ENCODE measurements at places on chromosomes 5 and 9. TPM values are rescaled to one million over a fixed set of nuclear protein-coding genes. Genes with fewer than 3 reads are reported as not detected.

The NNT gene
- total RNA-seq: 137 TPM

The KLHL3 gene
- total RNA-seq: 19.8 TPM

The FUT7 gene
- total RNA-seq: not detected

The MACIR gene
- 70.1 TPM for total RNA-seq

The EFNA5 gene
- total RNA-seq: 22.6 TPM

The LHFPL2 gene
- 25.1 TPM for total RNA-seq

The FAM81B gene
- 14.8 TPM for total RNA-seq

The CSNK1G3 gene
- 183 TPM for total RNA-seq

The BTNL8 gene
- not detected for total RNA-seq

The TESK1 gene
- 20.1 TPM for total RNA-seq

The SHROOM1 gene
- 2.3 TPM for total RNA-seq

The PCDHGB2 gene
- total RNA-seq: 7.6 TPM

The PDGFRB gene
- 28.6 TPM for total RNA-seq

The FGF18 gene
- 0.69 TPM for total RNA-seq

The FOXD4L5 gene
- 0.46 TPM for total RNA-seq

The SV2C gene
- total RNA-seq: 34.4 TPM

The IL7R gene
- total RNA-seq: 0.46 TPM

The MSMP gene
- total RNA-seq: not detected

The SLC34A3 gene
- not detected for total RNA-seq

The ANKDD1B gene
- 1.6 TPM for total RNA-seq

The RNF208 gene
- total RNA-seq: 1.8 TPM

The MARCOL gene
- total RNA-seq: not detected

The TUSC1 gene
- total RNA-seq: 11.5 TPM

The PPP1R26 gene
- total RNA-seq: 33.0 TPM

The CATSPER3 gene
- 0.23 TPM for total RNA-seq

The CHSY3 gene
- 18.9 TPM for total RNA-seq

The SNAPC4 gene
- total RNA-seq: 7.8 TPM

The PLK2 gene
- 418 TPM for total RNA-seq

The PCDHB2 gene
- 12.7 TPM for total RNA-seq

The FAM221B gene
- 0.23 TPM for total RNA-seq

The PNPLA7 gene
- 1.6 TPM for total RNA-seq

The LMBRD2 gene
- 65.3 TPM for total RNA-seq

The SNX30 gene
- 29.8 TPM for total RNA-seq
